ENCODE measurements at places on chromosomes 6 and 20.

GRCh38 chr6:53658992-53659391, 6.6 kb downstream of the KLHL31 start:
- no peak for DNase-seq

GRCh38 chr20:59194023-59194935, 30.7 kb downstream of the ZNF831 start:
- no peak for DNase-seq

DNA sequence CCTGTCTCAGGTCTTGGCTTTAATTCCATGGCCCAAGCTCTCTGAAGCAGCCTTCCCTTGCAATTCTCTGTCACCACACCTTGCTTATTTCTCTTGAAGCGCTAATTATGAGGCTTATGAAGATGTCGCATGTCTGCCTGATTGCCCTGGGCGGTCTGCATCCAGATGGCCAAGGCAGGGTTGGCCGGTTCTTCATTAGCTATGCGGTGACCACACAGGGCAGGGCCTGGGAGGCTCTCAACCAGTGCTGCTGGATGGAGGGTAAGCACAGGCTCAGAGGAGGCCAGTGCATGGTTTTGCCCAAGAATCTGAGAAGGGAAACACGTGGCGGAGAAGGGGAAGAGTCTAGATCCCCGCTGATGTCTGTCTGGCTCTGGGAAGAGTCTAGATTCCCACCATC, 528.7 kb downstream of the CDH26 start:
- no peak for DNase-seq

DNA sequence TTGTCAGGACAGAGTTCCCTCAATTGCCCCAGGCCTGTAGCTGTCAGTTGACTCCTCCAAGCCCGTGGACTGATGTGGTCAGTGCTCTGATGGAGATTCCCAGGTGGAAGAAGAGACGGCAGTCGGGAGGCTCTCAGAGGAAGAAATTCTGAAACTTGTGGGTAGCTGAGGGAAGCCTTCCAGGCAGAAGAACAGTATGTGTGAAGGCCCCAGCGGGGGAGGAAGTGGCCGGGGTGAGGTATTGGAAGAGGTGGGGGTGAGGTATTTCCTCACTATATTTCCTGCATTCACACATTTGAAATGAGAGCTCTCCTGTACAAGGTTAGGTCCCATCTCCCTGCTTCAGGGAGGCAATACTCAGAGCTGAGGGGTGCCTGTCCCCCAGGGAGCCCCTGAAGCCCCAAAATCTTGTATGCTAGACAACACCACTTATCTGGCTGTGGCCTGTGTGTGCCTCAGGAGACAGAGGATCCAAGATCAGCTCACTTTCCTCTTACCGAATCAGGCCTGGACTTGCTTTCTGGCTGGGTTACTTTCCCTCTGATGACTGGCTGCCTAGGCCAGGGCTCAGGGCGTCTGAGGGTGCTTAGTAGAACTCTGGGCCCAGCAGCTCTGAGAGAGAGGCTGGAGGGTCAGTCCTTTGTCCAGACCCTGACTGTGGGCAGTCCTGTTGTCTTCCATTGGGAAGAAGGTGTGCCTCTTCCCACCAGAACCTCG, 49.3 kb upstream of the MYL9 start:
- no peak for DNase-seq

- DNase-seq: no peak
Observed at GRCh38 chr6:169567819-169568218, 134.0 kb downstream of the WDR27 start.

DNA sequence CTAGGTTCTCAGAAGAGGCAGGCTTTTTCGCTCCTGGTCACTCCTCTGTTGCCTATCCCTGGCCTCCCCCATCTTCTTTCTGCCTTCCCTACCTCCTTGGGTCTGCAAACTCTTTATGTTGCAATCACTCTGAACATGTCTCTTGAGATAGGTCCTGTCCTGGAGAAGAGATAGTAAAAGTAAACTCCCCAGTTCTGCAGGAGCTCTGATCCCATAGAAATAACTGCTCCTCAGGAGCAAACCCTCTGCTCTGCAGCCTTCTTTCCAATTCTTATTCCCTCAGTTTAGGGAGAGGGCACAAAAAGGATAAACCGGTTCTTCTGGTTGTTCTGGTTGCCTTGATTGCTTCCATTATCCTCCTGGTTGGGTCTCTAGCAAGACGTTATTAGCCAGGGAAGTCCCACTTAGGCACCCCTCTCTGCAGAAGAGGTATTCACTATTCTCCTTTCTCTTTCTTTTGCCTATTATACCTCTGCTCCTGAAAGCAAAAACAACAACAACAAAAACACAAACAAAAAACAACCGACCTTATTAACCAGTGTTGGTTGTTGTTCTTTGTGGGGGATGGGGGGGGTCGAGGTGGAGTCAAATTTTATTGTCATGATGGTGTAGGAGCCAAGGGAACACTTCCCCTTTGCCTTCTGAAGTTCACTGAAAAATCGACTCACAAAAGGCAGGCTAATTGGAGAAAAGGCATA, 973 bp downstream of the TRIM38 start:
- no peak for DNase-seq

DNA sequence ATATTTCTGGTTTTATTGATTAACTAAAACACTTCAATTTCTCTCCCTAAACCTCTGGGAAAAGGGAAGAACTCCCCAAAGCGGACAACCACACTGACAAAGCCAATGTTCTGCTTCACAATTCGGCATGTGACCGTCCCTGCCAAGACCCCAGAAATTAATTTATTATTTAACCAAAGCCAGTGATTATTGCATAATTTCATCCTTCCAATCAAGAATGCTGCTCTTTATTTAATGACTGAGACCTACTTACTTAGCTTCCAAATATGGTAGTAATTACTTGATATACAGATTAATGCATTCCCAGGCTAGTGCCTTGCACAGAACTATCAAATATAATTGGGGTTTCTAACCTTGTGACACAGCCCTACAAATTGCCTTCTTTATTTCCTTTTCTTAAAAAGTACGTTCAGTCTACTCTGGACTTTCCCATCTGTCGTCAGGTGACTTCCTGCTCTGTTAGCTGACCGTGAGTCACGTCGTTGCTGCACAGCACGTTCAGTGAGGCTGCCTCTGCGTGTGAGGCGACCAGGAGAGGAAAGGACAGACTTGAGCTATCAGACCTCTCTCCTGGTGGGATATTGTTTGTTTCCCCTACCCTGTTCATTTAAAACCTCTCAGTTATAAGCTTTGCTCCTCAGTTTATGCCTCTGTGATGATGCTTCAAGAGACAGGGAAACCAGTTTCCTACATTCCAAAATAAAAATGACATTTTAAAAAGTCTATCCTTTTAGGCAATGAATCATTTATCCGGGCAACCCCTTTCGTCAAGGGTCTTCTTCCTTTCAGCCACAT, 55.7 kb upstream of the TNFAIP3 start:
- DNase-seq: peak; percentile 45

GRCh38 chr6:95384988-95385387, 192.3 kb upstream of the MANEA start:
- no peak for DNase-seq

GRCh38 chr6:34525431-34526175, 30.5 kb downstream of the SPDEF start:
- no peak for DNase-seq

GRCh38 chr6:33925936-33926335, 122.1 kb upstream of the MLN start:
- DNase-seq: no peak

DNA sequence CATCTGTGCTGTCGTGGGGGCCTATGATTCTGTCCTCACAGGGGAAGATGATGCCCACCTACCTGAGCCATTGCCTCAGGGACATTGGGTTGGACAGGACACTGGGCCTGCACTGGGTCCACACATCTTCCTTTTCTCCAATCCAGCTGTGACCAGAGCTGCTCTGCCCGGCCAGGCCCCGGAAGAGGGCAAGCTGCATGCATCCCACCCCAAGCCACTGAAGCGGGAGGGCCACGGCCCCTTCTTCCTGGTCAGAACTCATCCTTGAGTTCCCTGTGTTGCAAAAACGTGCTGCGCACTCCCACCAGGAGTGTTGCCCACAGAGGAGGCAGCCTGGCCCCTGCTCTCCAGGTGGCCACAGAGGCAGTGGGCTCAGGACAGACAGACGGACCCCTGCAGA, 38.2 kb downstream of the SPDEF start:
- DNase-seq: no peak

- DNase-seq: peak; percentile 48
Observed at GRCh38 chr6:50816115-50816675, 2.5 kb upstream of the TFAP2B start.

DNA sequence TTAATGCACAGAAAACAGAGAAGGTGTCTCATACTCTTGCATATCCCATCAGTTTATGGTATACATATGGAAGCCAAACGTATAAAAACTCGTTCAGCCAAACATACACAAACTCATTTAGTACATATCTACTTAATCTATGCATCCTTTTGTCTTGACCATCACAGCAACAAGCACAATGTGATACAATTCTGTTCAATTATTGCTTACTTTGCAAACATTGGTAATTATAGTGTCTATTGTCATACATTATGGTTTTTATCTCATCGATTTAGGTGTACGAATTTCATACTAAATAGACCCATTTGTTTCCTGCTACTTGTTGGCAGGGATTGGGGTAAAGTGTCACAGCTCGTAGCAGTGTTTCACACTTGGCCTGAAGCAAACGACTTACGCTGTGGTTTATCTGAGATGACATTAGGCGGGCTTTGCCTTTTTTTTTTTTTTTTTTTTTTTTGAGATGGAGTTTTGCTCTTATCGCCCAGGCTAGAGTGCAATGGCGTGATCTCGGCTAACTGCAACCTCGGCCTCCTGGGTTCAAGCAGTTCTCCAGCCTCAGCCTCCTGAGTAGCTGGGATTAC, 425.9 kb upstream of the JARID2 start:
- DNase-seq: no peak

DNA sequence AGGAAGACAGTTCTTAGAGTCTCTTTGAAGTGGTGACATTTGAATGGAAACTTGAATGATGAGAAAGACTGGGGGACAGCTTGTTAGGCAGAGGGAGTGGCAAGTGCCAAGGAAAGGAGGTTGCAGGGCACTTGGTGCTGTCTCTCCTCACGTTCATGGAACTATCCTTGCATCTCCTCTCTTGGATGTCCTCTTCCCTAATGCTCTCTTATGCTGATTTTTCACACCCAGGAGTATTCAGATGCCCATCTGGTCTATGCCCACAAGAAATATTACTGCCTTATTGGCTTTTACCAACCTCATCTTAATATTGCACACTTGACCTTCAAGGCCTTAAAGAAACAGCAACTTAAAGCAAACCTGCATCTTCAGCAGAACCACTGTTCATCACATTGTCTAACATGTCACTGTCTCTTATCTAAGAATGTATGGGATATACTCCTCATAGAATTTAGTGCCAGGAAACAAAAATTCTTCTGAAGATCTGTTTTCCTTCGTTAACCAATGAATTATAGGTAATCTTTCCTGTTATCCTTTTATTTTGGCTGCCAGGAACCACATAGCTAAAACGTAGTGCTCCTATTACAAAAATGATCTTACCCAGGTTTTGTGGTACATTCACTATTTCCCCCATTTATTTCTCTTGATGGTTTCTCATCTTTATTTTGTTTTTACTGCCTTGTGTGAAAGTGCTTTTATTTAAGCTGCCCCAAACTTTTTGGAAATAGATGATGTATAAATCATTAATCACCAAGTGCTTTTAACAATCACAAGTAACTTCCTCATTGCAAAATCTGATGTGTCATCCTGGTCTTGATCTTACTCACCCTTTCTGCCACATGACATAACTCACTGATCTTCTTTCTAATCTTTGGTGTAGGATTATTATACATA, 12.8 kb downstream of the RGS17 start:
- no peak for DNase-seq

GRCh38 chr20:12886618-12887363, 122.0 kb upstream of the SPTLC3 start:
- DNase-seq: no peak

DNA sequence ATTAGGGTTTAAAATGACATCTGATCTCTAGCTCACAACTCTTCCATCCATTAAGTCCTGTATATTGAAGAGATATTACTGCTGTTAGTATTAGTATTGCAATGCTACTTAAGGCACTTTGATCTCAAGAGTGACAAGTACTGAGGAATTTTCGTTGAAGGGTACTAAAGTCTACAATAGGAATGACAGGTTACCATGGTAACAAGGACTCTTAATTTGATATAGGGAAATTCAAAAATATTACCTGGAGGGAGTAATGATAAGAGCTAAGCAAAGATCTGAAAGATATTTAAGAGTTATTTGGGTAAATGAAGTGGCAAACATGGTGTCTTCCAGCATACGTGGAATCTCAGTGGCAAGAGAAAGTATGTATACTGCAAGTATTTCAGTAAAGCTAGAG, 518.0 kb upstream of the SLC35B3 start:
- DNase-seq: no peak

- no peak for DNase-seq
Observed at GRCh38 chr6:167031082-167031709, 32.0 kb downstream of the CEP43 start.

- DNase-seq: no peak
Observed at GRCh38 chr6:82268301-82268846, 20.8 kb upstream of the IBTK start.
